Effector CD4-positive, alpha-beta T cell (primary cell): ENCODE measurements at places on chromosomes 13 and 19.

DNA sequence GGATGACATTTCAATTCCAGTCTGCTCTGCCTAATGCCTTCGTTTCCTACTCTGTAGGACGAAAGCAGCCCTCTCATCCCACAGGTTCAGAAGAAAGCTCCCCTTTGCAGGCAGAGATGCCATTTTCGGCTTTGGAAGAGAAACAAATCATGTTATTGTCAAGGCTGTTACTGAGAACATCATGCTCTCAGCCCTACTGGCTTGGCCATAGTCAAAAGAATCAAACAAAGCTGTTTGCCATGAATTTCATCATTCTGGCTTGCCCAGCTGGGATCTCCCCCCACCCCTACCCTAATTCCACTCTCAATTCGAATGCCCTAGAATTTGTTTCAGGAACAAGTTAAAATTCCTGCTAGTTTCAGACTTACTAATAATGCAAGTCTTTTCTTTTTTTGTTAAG, 162.3 kb upstream of the SERP2 start:
- DNase-seq, result no peak

DNA sequence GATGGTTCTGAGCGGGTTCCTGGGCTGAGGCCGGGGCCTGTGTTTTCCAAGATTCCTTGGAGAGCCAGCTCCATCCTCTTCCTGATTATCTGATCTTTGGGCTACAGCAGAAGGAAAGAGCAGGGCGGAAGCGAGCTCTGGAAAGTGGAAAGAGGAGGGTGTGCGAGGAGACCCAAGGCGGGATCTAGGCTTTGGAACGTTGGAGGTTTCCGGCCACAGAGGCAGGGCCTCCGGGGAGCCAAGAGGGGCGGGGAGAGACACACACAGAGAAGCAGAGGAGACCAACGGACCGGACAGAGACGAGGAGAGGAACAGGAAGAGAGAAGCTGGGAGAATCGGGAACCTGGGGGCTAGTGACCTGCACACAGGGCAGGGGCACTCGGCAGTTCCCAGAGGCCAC, at the start of gene CLEC11A:
CLEC11A (plus strand) TSS at position 296 of the 400 bp plus-strand sequence. CDS start 162 bp downstream, outside the sequence.
- DNase-seq, result no peak

- DNase-seq, result no peak
Measured at GRCh38 chr19:45276284-45276687, 25.2 kb downstream of the MARK4 start.

DNA sequence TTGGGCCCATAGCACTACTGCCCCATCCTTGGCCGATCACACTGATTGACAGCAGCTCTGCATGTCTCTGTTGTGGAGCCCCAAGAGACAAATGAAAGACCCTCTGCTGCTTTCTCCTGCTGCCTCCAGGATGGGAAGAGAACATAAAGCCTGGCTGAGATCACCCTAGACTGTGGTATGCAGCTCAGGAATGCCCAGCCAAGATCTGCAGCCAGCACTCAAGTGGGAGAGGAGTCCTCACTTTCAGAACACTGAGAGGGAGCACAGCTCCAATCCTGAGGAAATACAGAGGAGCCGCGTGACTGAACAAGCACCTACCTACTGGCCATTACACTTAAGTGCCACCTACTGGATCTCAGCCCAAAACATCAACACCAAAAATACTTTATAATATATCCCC, 203.0 kb downstream of the POSTN start:
- DNase-seq, result no peak

DNA sequence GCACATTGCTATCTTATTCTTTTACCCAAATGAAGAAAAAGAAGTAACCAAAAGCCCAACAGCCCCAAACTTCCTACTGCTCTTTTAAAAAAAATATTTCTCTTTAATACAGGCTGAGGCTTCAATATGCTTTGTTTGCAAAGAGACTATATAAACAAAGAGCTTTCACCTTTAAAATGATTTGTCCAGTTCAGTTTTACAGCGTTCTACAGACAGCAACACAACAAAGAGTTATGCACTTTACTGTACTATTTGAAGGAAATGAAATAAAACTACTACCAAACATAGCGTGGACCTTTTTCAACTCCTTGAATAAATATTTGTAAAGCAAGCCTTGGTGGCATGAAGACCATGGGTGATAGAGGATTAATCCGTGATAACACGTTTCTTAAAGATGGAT, 151.2 kb downstream of the FGF9 start:
- DNase-seq, result no peak

DNA sequence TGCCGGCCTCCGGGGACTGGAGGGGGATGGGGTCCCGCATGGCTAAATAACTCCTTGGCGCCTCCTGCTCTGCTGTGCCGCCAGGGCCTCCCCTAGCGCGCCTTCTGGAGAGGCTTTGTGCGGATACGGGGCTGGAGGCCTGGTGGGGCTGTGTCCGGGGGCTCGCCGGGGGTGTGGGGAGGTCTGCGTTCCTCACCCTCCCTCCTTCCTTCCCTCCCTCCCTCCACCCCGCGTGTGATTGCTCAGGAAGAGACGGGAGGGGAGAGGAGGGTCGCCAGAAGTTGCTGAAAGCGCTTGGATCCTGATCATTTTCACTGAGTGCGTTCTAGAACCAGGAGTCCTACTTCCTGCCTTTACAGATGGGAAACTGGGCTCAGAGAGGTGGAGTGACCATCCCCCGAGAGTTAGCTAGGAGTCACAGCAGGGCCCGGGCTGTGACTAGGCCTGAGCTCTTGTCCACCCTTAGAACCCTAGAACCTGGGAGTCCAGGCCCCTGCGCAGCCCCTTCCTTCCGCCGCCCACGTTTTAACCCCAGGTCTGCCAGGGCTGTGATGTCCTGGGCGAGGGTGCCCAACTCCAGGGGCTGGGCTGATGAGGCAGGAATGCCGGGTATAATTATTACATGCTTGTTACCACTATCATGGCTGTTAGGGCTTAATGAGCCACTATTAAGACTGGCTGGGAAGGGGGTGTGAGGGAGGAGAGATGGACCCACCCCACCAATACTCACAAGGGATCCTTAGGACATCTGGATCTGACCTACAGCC, 782 bp upstream of the JUND start:
- DNase-seq, result no peak

DNA sequence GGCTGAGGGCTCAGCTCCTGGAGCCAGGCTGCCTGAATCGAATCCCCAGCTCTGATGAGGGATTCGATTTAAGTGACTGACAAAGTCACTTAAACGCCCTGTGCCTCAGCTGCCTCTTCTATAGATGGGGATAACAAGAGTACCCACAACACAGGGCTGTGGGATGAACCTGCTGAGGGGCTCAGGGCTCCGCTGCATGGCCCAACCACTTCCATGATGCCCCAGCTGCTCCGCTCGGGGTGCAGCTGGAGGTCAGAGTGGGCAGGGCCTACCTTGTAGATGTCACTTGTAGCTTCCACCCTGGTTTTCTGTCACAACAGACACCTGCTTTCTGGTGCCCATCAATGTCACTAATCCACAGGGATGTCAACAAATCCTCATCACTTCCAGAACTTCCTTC, 39.2 kb downstream of the STK24 start:
- no peak for DNase-seq

- no peak for DNase-seq
Measured at GRCh38 chr13:62767473-62767872, 1351.8 kb upstream of the PCDH20 start.

GRCh38 chr19:54662730-54663129, at the start of gene LILRB4:
Gene LILRB4 (plus strand): TSS chr19:54662985. CDS start chr19:54663034, 49 bp downstream.
- DNase-seq, result no peak

GRCh38 chr19:14112809-14113385, 4.7 kb downstream of the PRKACA start:
- no peak for DNase-seq

GRCh38 chr13:102312841-102313240, 89.0 kb downstream of the FGF14 start:
- no peak for DNase-seq

- no peak for DNase-seq
Measured at GRCh38 chr13:20197361-20197834, 4.7 kb upstream of the GJB2 start.

DNA sequence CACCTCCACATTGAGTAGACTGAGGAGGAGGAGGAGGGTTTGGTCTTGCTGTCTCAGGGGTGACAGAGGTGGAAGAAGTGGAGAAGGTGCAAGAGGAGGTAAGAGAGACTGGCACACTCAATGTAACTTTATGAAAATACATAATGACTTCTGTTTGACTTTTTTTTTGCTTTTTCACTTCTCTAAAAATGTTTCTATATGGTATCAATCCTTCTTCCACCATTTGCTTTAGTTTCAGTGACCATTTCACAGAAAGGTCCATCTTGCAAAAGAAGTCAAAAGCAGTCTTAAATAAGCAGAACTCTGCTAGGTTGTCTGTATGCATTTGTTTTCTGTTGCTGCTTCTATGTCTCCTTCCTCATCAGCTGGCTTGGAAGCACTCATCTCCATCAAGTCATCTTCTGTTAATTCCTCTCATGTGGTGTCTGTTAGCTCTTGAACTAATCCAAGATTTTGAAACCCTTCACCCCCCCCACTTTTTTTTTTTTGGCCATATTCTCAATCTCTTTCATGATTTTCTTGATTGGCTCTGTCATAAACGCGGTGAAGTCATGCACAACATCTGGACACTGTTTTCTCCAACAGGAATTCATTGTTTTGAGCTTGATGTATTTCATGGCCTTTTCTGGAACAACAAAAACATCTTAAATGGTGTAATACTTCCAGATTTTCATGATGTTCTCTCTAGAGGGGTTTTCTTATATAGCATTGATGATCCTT, 80.8 kb downstream of the KL start:
- DNase-seq, result no peak

DNA sequence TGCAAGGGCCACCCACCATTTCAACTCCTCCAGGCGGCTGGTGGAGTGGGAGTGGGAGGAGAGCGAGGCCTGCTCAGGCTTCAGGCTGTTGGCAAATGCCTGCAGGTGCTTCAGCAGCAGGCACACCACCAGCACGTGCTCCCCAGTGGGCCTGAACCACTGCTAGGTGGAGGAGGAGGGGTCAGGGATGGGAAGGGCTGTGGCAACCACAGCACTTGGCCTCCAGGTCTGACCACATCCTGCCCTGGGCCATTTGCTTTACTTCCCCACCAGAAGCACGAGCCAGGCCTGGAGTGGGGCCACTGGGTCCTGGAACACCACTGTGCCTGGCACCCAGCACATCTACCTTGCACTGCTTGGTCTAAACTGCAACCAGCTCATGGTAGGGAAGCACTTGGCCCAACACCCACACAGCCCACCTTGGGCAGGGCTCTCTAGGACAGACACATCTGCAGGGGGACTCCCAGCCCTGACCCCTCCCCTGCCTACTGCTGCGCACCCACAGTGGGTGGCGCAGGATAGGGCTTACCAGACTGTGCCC, 26.2 kb downstream of the TUBA3C start:
- no peak for DNase-seq

DNA sequence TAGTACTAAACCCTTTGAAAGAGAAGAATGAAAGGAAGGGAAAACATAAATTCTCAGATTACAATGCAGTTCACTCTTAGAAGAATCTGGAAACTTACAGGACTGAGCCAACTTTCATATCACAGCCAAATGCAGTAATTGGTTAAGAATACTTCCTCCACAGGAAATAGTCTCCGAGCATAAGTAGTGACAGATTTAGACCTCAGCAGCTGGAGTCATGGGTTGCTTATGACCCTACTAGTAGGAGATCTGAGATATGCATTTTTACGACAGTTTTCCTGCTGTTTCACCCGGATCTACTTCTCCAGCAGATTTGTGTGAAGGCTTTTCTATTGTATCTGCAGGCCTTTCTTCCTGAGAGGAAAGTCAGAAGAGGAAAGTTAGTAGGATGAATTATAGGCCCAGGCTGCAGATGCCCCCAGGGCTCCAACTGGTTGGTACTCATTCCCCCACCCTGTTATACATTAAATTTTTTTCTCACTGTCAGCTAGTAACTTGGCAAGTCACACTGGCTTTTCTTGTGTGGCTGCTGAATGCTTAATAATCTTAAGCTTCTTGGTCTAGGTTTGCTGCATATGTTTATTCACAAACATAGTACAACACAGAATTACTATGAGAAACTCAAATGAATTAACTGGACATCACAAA, 1241.5 kb upstream of the MIR17HG start:
- no peak for DNase-seq

DNA sequence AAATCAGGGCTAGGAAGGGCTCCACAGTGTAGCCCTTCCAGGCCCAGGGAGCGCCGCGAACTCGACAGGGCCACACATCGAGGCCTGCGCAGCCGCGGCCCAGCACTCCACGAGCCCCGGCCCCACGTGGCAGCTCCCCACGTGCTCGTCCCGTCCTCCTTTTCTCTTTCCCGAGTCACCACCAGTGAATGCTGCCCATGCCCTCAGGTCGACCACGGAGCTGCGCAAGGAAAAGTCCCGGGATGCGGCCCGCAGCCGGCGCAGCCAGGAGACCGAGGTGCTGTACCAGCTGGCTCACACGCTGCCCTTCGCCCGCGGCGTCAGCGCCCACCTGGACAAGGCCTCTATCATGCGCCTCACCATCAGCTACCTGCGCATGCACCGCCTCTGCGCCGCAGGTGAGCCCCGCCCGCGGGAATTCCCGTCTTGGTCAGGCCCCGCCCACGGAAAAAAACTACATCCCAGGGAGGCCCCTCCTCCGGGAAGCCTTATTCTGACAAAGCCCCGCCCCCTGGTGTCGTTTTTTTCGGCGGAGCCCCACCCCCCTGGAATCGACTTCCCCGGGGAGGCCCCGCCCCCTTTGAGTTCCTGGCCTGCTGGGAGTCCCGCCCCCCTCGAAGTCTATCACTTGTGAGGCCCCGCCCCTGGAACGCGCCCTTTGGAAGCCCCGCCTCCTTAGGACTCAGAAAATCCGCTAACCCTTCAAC, 7.0 kb downstream of the HIF3A start:
- DNase-seq, result no peak

DNA sequence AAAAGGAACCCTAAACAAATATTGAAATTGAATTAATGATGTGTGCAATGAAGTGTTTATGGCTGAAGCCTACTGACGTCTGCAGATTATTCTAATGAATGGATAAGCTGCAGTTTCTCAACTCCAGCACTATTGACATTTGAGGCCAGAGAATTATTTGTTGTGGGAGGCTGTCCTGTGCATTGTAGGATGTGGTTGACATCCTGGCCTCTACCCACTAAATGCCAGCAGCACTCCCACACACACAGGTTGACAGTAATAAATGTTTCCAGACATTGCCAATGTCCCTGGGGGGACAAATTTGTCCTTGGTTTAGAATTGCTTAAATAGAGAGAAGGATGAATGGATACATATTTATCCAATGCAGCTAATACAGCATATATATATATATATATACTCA, 19.2 kb upstream of the MYH14 start:
- DNase-seq, result no peak

GRCh38 chr19:48445256-48445605, 552 bp upstream of the GRWD1 start:
- no peak for DNase-seq

DNA sequence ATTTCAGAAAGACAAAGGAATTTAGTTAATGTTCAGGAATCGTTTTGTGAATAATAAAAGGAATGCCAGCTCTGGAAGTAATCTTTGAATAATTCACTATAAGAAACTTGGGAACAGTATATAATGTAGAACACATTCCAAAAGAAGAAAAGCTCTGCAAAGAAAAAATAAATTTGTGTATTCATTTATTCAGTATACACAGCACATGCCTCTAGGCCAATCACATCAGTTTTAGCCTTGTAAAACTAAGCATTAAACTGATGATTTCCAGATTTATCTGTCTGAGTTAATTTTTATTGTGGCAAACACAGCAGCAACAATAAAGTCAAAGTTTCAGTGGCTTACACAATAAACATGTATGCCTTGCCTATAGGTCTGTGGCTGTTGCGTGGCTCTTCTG, 5.7 kb upstream of the RXFP2 start:
- DNase-seq, result no peak

GRCh38 chr19:4914736-4915501, 5.6 kb downstream of the UHRF1 start:
- peak; percentile 73 for DNase-seq

GRCh38 chr19:55537741-55538111, 793 bp upstream of the SBK2 start:
- DNase-seq, result no peak
